ENCODE measurements at places on chromosomes 11 and 22. TPM values are rescaled to one million over a fixed set of nuclear protein-coding genes. Genes with fewer than 3 reads are reported as not detected.

DNA sequence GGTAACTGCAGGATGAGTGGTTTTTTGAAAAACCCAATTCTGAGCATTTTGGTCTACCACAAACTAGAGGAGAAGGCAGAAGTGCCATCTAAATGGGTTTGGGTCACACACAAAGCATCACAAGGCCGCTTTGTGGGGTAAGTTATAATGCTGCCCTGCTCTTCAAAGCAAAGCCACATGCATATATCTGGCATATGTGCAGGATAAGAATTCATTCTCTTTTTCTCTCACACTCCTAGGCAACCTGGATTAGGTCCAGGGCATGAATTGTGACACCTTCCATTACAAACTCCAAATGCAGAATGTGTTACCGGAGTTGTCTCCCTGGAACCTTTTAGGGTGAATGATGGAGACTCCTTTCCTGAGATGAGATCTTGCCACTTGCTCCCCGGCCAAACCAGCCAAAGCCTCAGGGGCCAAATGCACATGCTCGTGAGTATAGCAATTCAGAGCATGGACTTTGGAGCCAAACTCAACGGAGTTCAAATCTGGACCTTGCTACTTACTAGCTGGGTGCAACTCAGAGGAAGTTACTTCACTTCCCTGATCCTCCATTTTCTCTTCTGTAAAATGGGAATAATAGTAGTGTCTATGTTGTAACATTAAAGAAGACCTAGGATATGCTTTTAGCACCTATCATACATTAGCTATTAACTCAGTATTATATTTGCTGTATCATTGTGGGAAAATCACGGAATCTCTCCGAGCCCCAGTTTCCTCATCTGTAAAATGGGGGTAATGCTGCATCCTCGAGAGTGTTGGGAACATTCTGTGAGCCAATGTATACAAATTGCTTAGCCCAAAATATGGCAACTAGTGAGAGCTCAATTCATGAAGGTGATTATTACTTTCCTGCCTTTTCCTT is 96.6 kb downstream of the COMMD9 start:
- no peak for ATAC-seq

The AGBL2 gene
- 1.1 TPM for total RNA-seq

DNA sequence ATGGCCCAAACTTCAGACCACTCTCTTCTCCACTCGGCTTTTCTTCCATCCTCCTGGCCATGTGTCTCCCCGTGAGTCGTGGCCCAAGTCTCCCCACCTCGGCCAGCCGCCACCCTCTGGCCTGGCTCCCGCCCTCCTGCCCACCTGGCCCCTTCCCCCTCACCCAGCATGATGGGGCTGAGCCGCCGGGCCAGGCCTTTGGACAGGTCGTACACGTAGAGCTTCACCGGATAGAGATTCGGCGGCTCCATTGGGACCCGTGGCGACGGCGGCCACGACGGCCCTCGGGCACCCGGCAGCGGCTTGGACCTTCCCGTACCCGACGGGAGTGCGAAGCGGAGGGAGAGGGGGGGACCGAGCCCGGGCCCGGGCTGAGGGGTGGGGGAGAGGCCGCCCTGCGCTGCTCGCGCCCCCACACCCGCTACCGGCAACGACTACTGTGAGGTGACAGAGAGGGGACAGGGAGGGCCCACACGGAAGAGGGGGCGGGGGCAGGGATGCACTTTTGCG is at the start of gene DESI1:
Gene DESI1, minus strand, starts transcription at position 455 of the 510 bp plus-strand sequence. Its CDS starts 204 bp downstream, at position 251.
- peak; percentile 30 for ATAC-seq

GRCh38 chr11:120168960-120169681 is 31.2 kb upstream of the TRIM29 start:
- ATAC-seq: peak; percentile 90

GRCh38 chr11:64729851-64730382 is 6.9 kb upstream of the NRXN2 start:
- ATAC-seq: peak; percentile 25

GRCh38 chr11:23944923-23945322 is 551.9 kb upstream of the LUZP2 start:
- ATAC-seq: no peak

GRCh38 chr11:58027341-58027740 is 3.4 kb upstream of the OR6Q1 start:
- no peak for ATAC-seq

- ATAC-seq: no peak
Observed at GRCh38 chr22:36336246-36337182, 51.3 kb downstream of the MYH9 start.

DNA sequence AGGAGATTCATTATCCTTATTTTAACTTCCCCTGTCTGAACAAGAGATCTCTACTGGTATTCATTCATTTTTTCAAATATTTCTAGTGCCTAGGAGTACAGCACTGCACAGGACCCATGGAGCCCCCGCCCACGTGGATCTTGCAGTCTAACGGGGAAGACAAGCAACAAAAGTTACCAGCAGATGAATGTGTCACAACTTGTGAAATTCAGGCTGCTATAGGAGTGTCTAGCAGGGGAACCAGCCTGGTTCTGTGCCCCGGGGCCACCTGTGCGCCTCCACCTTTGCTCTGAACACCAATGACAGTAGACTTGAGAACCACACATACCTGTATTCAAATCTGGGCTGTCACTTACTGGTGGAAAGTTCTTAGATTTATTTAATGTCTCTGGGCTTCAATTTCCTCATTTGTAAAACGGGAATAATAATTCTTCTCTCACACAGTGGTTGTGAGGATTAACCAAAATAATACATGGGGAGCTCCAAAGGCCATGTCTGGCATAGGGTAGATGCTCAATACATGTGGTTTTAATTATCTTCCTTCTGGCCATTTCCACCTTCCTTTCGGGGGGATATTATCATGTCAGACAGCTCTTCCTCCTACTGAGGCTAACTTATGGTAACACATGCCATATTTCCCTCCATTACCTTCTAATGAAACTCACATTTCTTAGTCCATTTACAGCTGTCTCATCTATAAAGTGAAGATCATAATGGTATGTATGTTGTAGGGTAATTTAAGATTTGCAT is 17.8 kb downstream of the POU2AF1 start:
- peak; percentile 93 for ATAC-seq

The TRIM22 gene
- 21.7 TPM for total RNA-seq

DNA sequence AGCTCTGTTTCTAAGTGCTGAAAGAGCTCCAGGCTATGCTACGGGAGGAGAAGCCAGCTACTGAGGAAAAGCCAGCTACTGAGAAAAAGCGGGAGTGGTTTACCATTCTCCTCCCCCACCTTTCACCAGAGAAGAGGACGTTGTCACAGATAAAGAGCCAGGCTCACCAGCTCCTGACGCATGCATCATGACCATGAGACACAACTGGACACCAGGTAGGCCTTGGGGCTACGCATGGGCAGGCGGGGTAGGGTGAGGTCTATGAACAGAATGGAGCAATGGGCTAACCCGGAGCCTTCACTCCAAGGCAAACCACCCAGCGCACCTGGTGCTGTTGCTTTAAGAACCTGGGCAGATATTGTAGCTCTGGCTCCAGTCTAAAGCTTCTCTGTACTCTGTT is 1.1 kb downstream of the IL18BP start:
- ATAC-seq: no peak

GRCh38 chr11:115873813-115874212 is 369.6 kb upstream of the CADM1 start:
- no peak for ATAC-seq

DNA sequence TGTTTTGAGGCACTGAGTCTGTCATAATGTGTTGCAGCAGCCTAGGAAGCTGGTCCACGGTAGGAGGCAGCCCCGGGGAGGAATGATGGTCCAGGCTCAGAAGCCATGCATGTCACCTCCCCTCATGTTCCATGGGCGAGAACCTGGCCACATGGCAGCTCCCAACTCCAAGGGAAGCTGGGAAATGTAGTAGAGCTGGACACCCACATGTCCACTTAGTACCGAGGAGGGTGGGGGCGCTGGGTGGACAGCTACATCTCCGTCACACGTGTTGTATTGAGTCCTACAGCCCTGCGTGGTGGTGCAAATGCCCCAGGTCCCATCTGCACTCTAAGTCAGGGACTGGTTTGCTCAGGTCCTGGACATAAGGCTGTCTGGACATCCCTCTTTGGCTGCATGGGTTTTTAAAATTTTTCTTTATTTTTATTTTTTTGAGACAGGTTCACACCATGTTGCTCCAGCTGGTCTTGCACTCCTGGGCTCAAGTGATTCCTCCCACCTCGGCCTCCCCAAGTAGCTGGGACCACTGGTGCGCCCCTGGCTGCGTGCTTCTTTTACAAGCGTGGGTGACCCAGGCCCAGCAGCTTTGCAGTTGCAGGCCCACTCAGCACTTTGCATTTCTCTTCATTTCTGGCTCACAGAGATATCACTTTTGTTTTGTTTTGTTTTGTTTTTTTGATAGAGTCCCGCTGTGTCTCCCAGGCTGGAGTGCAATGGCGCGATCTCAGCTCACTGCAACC is 3.9 kb upstream of the CTTN start:
- no peak for ATAC-seq

DNA sequence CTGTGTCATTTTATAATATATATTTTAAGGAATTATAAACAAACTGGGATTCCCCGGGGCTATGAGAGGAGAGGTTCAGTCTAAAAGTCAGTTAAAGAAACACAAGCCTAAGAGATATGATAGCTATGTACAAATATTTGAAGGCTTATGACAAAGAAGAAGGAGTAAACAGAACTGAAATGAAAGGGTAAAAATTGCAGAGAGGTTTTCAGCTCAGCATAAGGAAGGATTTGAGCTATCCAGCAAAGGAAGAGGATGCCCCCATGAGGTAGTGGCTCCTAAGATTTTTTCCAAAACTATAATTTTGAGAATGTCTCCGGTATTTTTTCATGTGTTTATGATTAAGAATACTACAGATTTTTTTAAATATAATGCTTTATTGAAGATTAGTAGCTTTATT is 57.9 kb upstream of the ANGPTL5 start:
- ATAC-seq: no peak

The OR5B17 gene
- not detected for total RNA-seq

DNA sequence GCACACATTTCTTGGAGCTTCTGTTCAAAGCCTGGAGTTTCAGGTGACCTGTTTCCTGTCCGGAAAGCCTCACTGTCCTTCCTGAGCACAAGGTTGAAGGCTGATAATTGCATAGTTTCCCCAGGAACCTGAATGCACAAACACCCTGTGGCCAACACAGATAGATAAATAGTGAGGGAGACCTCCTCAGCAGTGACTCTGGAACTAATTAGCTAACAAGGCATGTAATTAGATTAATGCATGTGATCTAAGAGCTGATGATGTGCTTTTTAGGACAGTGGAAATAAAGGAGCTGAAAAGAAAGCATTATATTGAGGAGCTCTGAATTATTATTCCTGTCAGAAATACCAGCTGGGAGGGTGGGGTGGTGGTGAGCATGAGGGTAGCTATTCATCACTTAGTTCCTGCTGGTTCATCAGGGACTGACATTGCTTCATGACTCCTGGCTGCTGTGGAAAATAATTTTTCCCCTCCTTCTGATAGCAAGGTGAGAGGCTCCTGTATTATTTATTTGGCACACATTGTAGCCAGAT is 101.1 kb downstream of the NELL1 start:
- no peak for ATAC-seq

DNA sequence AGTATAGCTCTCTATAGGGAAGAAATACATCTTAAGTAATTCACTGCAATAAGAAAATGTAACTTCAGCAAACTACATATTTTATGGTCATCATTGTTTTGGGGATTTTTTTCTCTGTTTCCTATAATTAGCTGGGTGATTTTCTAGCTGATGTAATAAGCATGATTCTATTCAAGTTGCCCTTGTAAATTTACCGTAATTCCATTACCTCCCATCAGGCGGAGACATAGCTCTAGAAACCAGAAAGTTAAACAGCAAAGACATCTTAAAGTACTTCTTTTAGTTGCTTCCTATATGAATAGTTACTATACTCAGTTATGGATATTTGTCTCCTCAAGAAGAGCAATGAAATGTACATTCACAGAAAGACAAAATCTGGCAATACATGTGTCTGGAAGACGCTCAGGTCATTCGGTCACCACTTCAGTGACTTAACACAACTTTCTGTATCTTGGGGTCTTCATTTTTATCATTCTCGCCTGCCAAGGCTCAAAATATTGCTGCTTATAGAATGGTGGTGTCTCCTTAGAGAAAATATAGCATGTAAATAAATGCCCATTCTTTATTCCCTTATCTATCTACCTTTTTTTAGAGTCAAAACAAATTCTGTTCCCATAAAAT is 239.9 kb upstream of the ZC3H12C start:
- ATAC-seq: peak; percentile 38

The DCHS1 gene
- 1.4 TPM for total RNA-seq

The ZNF408 gene
- 6.7 TPM for total RNA-seq

DNA sequence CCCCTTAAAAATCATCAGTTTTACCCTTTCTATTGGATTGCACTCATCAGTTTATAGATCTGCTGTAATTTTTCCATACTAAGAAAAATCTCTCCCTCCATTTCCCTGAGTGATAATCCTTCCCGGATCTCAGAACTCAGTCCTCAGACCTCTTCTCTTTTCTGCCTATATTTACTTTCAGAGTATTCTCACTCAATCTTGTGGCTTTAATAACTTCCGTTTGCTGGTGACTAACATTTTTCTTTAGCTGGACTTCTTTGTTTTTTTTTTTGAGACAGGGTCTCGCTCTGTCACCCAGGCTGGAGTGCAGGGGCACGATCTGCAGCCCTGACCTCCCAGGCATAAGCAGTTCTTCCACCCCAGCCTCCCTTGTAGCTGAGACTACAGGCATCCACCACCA is 10.4 kb downstream of the ATXN10 start:
- no peak for ATAC-seq

The PGGHG gene
- 2.4 TPM for total RNA-seq

DNA sequence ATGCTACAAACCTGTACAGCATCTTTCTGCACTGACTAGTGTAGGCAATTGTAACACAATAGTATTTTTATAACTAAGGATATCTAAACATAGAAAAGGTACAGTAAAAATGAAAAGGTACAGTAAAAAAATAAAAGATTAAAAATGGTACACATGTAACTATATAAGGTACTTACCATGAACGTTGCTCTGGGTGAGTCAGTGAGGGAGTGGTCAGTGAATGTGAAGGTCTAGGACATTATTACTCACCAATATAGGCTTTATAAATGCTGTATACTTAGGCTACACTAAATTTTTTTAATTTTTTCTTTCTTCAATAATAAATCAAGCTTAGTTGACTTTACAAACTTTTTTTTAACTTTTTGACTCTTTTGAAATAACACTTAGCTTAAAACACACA is 59.9 kb downstream of the EIF3M start:
- peak; percentile 78 for ATAC-seq

- no peak for ATAC-seq
Observed at GRCh38 chr11:70675697-70676374, 277.5 kb downstream of the CTTN start.

The OR10G7 gene
- not detected for total RNA-seq

DNA sequence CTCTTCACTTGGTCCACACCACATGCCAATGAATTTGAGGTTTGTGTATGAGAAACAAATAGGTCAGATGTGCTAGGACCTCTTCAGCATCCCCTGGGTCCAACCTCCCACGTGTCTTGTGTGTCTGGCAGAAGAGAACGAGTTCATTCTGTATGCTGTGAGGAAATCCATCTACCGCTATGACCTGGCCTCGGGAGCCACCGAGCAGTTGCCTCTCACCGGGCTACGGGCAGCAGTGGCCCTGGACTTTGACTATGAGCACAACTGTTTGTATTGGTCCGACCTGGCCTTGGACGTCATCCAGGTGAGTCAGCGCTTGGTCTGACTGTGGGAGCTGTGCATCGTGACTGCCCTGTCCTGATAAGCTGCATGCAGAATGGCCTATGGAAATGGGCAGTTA is 101.0 kb upstream of the SORL1-AS1 start:
- ATAC-seq: peak; percentile 54

The DEFB131B gene
- not detected for total RNA-seq
